Hematopoietic multipotent progenitor cell (in vitro differentiated cells): ENCODE measurements at places on chromosomes 1 and 21.

GRCh38 chr1:231463541-231463940 is 41.5 kb upstream of the EGLN1 start:
- DNase-seq = no peak

- no peak for DNase-seq
Measured at GRCh38 chr1:203612932-203613682, 13.5 kb upstream of the ATP2B4 start.

- no peak for DNase-seq
Measured at GRCh38 chr1:56387071-56387740, 192.2 kb downstream of the PLPP3 start.

- DNase-seq = no peak
Measured at GRCh38 chr21:36023092-36023480, 37.2 kb downstream of the SETD4 start.

DNA sequence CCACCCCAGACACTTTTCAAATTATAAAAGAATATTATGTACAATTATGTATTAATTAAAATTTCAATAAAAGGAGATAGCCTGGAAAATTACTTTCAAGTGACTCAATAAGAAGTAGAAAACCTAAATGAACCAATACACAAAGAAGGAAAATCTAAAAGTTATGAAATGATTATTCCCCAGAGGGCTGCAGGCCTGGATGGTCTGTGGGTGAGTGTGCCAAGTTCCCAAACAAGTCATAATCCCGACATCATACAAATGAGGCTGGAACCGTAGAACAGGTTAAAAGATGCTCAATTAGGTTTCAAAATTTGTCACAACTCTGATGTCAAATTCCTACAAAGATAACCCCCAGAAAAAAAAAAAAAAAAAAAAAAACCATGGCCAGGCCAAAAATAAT is 12.7 kb downstream of the SPATC1L start:
- DNase-seq = no peak

- no peak for DNase-seq
Measured at GRCh38 chr1:97570691-97571090, 350.1 kb downstream of the DPYD start.

DNA sequence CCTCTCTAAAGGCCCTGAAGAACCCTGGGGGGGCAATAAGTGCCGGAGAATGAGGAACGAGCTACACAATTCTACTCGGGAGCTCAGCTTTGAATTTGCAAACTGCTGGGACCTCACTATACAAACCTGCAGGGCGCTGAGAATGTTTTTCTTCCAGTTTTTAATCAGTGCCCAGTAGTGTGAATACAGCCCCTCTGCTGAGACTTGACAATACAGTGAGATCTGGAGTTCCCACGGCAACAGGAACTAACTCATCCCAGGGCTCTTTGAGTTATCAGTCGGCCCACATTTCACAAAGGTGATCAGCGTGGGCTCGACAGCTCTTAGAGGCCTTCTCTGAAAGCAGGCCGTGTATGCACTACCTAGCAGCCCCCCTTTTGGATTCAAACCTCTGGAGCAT is 41.7 kb downstream of the TMEM53 start:
- no peak for DNase-seq

GRCh38 chr1:181062836-181063428 is 25.6 kb upstream of the IER5 start:
- no peak for DNase-seq

GRCh38 chr1:7469255-7469938 is 301.7 kb upstream of the VAMP3 start:
- no peak for DNase-seq

DNA sequence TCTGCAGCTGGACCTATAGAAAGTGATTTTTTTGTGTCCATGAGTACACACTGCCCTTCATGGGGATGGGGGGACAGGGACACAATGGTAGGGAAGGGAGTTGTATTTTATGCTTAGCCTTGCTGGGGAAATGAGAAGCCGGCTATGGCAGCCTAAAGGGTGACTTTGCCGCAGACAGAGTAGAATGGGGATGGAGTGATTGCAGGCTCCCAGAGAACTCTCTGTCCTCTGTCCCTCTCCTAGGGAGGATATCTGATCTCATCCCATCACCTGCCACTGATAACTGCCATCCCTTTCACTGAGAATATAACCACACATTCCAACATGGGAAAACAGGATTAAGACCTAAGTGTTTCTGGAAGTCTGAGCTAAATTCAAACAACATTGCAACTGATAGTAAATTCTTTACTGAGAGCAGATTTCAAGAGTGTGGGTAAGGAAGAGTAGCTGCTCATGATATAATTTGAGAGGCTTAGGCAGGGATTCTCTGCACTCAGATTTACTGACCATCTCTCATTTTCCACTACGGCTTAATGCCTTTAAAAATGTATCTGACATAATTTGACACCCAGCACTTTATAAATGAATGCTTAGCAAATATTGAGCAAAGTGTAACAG is 13.9 kb downstream of the SH2D1B start:
- no peak for DNase-seq

GRCh38 chr1:184118046-184118445 is 66.5 kb downstream of the TSEN15 start:
- DNase-seq = no peak

- DNase-seq = no peak
Measured at GRCh38 chr1:212625781-212626450, 17.4 kb downstream of the ATF3 start.

GRCh38 chr1:93666613-93667384 is 14.8 kb downstream of the BCAR3 start:
- DNase-seq = no peak

DNA sequence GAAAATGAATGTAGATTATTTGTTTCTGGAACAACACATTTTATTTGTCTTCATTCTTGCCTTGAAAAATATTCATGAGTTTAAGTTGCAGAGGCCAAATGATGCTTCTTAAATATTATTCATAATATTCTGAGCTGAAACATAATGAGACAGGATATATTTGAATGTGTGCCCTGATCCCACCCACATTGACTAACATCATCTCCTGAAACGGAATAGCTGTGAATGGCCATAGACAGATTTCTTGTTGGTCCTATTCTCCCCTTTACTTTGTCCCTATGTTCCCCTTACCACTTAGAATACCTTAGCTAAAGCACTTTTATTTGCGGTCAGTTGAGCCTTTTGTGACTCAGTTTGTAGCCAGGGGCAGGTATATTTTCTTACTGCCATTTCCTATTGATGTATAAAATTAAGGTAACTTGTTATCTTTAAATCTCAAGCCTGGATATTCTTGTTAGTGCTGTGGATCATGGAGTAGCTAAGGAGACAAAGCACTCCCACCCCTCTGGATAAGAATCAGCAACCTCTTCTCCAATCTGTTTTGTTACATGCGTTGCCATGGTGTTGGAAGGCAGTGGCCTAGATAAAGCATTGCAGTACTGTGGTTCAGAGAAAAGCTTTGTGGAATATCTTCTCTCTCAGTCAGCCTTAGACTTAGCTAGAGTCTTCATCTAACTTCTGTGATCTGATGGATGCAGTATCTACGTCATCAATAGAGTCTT is 478.5 kb upstream of the DEPDC1 start:
- no peak for DNase-seq

DNA sequence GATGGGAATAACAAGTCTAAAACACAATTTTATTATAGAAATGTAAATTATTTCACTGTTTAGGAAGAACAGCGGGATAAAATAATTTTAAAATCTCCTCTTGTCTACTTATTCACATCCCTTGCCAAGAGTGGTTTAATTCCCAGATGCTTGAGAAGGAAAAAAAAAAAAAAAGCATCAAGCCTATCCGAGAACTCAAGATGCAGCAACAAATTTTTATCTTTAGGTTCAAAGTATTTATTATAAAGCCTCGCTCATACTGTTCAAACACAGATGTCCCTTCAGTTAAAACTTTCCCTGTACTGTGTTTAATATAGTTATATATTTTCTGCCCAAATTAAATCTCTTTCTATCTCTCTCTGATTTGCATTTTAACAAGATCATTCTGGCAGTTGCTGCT is 1615.8 kb downstream of the PLA2G4A start:
- no peak for DNase-seq

DNA sequence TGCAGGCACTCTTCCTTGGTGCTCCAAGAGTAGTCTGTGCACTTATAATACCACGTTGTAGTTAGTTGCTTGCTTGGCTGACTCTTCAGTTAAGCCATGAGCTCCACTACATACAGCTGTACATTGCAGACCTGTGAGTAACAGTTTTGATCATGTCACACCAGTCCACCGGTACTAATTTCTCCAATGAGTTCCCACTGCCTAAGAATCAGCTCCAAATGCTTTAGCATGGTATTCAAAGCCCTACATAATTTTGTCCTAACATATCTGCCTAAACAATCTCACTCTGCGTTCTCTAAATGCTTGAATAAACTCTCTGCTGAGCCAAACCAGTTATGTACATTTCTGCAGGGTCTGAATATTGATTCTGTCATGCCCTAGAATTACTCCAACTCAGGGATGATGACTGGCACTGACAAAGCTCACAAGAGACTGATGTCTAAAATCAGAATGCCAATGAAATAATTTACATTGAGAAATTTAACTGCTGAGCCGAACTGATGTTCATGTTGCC is 200.7 kb downstream of the LHX8 start:
- DNase-seq = no peak

DNA sequence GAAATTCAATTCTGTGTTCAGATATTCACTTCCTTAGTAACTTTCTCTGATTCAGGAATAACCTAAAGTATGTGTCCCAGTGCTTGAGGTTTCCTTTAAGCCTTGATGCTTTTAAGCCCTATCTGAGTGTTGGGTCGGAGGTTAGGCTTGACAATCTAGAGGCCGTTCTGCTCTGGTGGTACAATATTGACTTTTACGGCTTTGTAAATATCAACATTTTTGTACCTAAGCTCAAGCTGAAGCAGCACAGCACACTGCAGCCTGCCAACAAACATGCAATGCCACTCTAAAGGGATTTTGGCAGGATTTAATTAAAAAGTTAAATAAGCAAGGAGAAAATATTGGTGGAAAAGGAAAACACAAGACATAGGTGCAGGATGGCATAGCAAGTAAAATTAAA is 279.2 kb downstream of the NEGR1 start:
- DNase-seq = no peak

GRCh38 chr1:20400341-20401177 is 85.5 kb downstream of the CAMK2N1 start:
- no peak for DNase-seq

DNA sequence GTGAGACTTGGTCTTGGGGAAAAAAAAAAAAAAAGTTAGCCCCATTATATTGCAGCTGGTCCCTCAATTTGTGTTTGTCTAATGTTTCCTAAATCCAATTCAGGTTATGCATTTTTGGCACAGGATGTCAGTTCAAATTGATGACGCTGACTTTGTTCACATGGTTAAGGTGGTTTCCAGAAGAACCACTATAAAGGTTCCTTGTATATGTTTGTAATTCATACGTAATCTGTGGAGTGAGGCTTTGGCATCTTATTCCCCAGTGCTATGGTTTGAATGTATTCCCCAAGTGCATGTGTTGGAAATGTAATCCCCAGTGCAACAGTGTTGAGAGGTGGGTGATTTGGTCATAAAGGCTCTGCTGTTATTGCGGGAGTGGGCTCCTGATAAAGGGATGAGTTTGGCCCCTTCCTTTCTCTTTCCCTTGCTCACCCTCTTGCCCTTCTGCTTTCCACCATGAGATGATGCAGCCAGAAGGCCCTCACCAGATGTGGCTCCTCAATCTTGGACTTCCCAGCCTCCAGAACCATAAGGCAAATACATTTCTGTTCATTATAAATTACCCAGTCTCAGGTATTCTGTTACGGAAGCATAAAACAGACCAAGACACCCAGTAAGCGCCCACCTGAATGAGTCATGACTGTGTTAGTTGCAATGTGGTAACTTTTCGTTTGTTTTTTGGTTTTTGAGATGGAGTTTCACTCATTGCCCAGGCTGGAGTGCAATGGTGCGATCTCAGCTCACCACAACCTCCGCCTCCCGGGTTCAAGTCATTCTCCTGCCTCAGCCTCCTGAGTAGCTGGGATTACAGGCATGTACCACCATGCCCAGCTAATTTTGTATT is 19.5 kb upstream of the HLCS start:
- no peak for DNase-seq

GRCh38 chr1:156122519-156123355 is 8.2 kb downstream of the LMNA start:
- no peak for DNase-seq

GRCh38 chr1:44640200-44640853 is 34.0 kb downstream of the TMEM53 start:
- no peak for DNase-seq

- DNase-seq = no peak
Measured at GRCh38 chr21:16117851-16118590, 388.2 kb downstream of the USP25 start.

DNA sequence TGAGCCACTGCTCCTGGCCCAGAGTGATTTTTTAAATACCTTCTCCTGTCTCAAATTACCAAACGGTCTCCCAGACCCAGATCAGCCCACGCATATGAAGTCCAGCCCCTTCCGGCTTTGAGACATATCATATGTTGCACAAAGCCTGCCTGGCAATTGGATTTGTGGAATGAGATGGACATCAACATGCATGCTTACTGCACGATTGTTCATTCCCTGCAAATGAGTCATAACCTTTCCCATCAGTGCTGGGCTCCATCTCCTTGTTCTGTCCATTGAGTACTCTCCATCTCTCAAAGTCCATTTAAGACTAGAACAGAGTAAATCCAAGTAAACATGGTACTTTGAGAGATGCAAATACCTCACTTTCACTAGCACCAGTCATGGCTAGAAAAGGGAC is 612.2 kb upstream of the USP24 start:
- no peak for DNase-seq

DNA sequence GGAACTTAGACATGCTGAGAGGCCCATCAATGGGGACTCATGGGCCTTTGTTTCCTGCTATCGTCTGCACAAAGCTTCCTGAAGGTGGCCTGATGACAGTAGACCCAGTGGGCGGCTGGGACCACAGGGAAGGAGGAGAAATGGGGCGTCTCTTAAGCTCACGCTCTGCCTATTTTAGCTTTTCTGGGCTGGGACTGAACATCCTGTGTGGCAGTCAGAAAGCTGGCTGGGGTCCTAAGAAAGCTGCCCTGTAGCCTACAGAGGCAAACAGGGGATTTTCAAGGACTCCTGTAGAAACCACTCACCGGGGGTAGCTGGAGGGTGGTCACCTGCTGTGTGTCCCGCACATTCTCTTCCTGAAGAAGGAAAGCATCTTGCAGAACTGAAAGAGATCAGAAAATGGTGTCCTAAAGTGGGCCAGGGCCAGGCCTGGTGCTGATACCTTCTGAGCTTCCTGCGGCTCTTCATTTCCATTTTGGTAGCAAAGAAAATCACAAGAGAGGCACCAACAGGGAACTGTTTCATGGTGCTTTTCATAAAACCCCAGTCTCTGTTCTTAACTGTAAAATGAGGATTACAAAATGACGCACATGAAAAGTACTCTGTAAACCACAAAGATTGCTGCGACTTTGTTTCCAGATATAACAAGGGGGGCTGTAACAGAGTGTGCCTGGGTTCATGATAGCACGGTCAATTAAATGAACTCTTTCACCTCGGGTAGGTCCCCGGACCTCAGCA is 8.6 kb downstream of the ZNF496 start:
- no peak for DNase-seq

DNA sequence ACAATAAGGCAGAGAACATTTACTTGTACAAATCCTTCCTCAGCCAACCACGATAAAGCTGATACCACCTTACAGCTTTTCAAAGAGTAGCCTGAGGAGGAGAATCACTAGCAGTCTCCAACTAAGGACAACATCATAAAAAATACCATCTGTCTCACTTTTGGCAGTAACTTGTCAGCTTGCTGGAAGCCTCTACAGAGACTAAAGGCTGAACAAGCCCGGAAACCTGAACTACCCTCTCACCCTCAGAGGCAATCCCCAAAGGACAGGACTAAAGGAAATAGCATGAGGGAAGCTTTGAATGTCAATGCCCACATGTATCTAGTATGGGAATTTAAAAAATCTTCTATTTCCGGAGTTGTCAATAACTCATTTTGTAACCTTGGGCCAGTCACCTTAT is 10.6 kb downstream of the SRSF4 start:
- DNase-seq = no peak
